M059J (cell line): ENCODE measurements at places on chromosomes 1 and 21. TPM values are rescaled to one million over a fixed set of nuclear protein-coding genes. Genes with fewer than 3 reads are reported as not detected.

Gene HSPA6
- total RNA-seq: 0.15 and 0.44 TPM in 2 replicates

Gene CFH
- 58.0 and 76.5 TPM in 2 replicates for total RNA-seq

Gene FNDC10
- total RNA-seq: 1.1 and 6.1 TPM in 2 replicates

Gene PRKAA2
- 2.0 and 3.4 TPM in 2 replicates for total RNA-seq

Gene DENND2D
- 4.3 and 10.2 TPM in 2 replicates for total RNA-seq

Gene RNF220
- 56.3 and 72.9 TPM in 2 replicates for total RNA-seq

Gene UQCRHL
- 1.4 TPM in 2 replicates for total RNA-seq
